Lower lobe of right lung (tissue), 2 donors: ENCODE measurements at places on chromosomes 3 and 15. TPM values are rescaled to one million over a fixed set of nuclear protein-coding genes. Genes with fewer than 3 reads are reported as not detected.

- no peak for DNase-seq
- no peak overlapping the region for H3K4me3 ChIP-seq
- H3K27ac ChIP-seq, result no peak overlapping the region
- no peaks in the 10 kb centered on the region for H3K4me1 ChIP-seq
- no peaks in the 10 kb centered on the region for H3K36me3 ChIP-seq
- no peaks in the 10 kb centered on the region for H3K27me3 ChIP-seq
Observed at GRCh38 chr15:69819371-69819770, 278.3 kb downstream of the TLE3 start.

The ECE2 gene
- total RNA-seq, result not detected

GRCh38 chr15:101349047-101349951 is 54.3 kb upstream of the SNRPA1 start:
- DNase-seq, result peak; percentile 62
- H3K4me3 ChIP-seq, result no peak overlapping the region
- peaks cover 8% of the 10 kb centered on the region for H3K4me1 ChIP-seq
- H3K27me3 ChIP-seq, result no peaks in the 10 kb centered on the region
- no peaks in the 10 kb centered on the region for H3K36me3 ChIP-seq

DNA sequence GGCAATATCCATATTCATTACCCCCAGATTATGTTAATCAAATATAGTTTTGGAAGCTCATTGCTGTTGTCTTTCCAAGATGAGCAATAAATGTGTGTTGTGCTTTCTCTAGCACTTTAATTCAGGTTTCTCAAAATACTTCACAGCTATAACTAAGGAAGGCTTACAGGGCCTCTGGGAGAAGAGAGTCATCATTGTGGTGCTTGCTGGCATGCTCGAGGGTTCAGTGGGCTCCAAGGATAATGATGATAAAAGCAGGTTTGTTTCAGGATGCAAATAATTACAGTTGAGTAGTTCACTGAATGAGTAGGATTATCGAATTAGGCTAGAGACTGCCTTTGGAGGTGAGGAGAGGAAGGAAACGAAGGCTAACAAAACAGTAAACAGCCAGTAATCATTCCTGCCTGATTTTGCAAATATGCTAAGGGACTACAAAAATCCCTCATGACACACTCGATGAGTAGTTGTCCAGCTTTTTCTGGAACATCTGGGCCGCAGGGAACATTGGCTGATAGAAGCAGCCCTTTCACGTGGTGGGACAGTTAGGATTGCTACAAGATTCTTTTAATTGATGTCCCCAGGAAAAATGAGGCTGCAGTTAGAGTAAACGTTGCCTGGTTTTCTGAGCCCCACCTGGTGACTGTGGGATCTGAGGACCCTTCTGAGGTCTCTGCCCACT is 54.1 kb downstream of the SLC7A14 start:
- H3K36me3 ChIP-seq, result no peaks in the 10 kb centered on the region
- DNase-seq, result no peak
- H3K27me3 ChIP-seq, result no peaks in the 10 kb centered on the region
- H3K4me3 ChIP-seq, result no peak overlapping the region
- no peak overlapping the region for H3K27ac ChIP-seq

GRCh38 chr3:139521816-139522215 is 17.7 kb downstream of the RBP1 start:
- no peak for DNase-seq
- no peak overlapping the region for H3K4me3 ChIP-seq
- no peaks in the 10 kb centered on the region for H3K4me1 ChIP-seq
- H3K36me3 ChIP-seq, result no peaks in the 10 kb centered on the region

GRCh38 chr3:12944849-12945248 is 103.5 kb upstream of the RPL32 start:
- DNase-seq, result no peak
- peaks cover 31% of the 10 kb centered on the region for H3K36me3 ChIP-seq
- H3K27ac ChIP-seq, result no peak overlapping the region

The IL20RB gene
- 1.8 TPM for total RNA-seq

- H3K27ac ChIP-seq, result peak overlapping the region; percentile 4
- peaks cover 18% of the 10 kb centered on the region for H3K4me1 ChIP-seq
- no peak for DNase-seq
- H3K4me3 ChIP-seq, result no peak overlapping the region
- peaks cover 32% of the 10 kb centered on the region for H3K36me3 ChIP-seq
Observed at GRCh38 chr15:41567862-41568261, 8.8 kb downstream of the TYRO3 start.

DNA sequence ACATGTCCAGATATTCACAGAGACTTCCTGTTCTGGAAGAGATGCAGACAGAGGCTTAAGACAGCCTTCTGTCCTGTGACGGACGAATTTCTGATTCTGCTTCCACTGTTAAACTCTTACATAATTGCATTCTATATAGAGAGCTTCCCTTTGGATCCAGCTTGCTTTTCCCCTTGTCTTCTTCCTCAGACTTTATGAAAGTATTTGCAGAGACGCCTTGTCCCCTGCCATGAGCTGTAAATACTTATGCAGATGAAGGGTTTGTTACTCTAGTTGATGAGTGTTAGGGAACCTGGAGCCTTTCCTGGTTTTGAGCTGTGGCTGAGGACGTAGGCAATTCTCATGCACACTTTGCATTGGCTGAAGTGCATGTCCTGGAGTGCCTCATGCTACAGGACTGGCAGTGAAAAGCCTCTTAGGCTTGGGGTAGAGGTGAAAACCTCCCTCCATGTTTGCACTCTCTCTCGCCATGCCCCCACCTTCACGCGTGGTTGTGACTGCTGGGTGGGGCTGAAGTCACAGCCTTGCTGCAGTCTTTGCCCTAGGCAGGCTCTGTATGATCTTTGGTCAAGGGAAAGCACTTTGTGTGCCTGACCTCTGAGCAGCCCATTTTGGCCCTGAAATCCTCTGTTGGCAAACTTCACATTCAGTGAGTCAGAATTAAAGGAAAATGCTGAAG is 286.6 kb downstream of the PTPRG start:
- no peaks in the 10 kb centered on the region for H3K27me3 ChIP-seq
- no peak overlapping the region for H3K4me3 ChIP-seq
- H3K36me3 ChIP-seq, result no peaks in the 10 kb centered on the region
- peaks cover 49% of the 10 kb centered on the region for H3K4me1 ChIP-seq
- peak; percentile 71 for DNase-seq

DNA sequence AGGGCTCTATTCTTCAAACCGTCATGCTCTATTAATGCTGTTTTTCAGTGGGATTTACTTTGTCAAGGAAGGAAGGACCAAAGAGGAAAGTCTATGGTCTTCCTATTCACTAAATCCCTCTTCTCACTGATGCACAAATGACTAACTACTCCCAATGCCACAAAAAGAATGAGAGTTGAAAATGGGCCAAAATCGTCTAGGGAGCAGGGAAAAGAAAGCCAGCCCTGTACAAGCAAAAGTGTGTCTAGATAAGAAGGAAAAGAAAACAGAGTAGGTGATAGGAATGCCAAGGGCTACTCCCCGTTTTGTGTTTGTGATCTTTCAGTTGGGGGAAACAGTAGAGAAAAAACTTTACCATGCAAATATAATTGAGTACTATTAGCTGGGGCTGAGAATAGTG is 97.2 kb upstream of the TMCO5A start:
- no peaks in the 10 kb centered on the region for H3K36me3 ChIP-seq
- no peak overlapping the region for H3K27ac ChIP-seq
- no peaks in the 10 kb centered on the region for H3K27me3 ChIP-seq
- no peak overlapping the region for H3K4me3 ChIP-seq
- no peaks in the 10 kb centered on the region for H3K4me1 ChIP-seq
